NCI-H1694 treated with DMSO at 0.1 percent for 48 hours (cell line): ENCODE measurements at places on chromosomes 6 and 20.

DNA sequence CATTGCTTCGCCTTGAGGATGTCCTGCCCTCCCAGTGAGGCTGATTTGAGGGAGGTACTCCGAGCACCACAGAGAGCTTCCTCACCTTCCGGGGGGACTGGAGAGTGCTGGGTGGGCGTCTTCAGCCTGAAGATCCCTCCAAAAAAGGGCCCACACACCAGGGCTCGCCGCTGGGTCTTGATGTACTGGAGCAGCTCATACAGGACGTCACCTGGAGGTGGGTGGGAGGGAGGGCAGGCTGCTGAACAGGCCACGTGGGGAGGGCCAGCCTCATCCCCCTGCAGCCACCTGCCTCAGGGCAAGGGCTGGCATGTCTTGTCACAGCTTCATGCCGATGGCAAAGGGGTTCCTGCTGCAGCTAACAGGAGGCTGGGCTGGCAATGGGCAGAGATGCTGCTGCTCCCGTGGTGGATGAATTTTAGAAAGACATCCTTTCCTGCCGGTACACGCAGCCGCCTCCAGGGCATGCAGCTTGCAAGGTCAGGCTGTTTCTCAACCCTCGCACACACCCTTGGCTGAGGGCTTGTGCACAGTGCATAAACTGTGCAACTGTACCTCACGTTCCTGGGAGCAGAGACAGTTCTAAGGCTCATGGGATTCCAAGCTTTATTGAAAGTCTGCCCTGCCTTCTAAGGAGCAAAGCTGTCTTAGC is 14.0 kb downstream of the ETV7 start:
- no peak for DNase-seq

DNA sequence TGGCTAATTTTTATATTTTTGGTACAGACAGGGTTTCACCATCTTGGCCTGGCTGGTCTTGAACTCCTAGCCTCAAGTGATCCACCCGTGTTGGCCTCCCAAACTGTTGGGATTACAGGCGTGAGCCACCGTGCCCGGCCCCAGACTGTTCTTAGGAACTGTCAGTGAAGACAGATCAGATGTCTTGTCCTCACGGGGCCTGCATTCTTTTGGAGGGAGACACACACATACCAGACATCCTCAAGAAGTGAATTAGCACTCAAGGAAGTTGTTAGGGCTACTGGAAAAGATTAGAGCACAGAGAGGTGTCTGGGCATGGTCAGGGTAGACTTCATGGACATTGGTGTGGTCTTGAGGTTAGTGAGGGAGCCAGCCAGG is 10.3 kb upstream of the LPIN3 start:
- no peak for DNase-seq

GRCh38 chr20:62662422-62662821 is 20.1 kb downstream of the SLCO4A1 start:
- no peak for DNase-seq

DNA sequence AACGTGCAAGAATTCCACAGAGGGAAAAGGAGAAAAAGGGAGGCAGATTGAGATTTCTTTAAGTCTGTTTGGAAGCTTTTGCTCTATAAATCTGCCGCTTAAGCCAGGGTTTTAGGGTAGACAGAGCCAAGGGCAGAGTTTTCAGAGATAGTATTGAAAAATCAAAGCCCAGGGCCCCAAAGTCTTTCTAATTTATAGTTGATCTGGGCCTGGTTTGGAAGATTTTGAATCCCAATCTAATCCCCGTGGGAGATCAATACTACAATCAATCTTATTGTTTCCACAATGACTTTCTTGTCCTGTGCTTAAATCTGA is 3.3 kb downstream of the BMP2 start:
- no peak for DNase-seq

DNA sequence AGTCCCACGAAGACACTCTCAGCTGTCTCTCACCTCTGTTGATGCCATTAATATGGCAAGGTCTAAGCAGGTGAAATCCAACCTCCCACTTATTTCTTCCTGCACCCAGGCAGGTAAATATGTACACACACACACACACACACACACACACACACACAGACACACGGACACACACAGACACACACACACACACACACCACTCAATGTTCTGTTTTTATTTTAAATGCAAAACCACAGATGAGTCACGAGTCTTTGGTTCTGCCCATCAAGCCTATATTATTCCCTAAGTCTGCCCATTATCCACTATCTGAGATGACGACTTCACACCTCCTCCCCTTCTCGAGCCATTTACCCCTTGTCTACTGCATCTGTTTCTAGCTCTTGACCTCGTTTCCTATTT is 344.7 kb downstream of the CDH26 start:
- DNase-seq: no peak

GRCh38 chr6:49004801-49005200 is 458.3 kb downstream of the MMUT start:
- no peak for DNase-seq

- DNase-seq: no peak
Measured at GRCh38 chr6:90288404-90288803, 8.2 kb downstream of the BACH2 start.

GRCh38 chr6:136696783-136697364 is 95.4 kb downstream of the MAP3K5 start:
- DNase-seq: no peak

GRCh38 chr6:44243345-44243744 is 3.6 kb upstream of the HSP90AB1 start:
- DNase-seq: no peak

DNA sequence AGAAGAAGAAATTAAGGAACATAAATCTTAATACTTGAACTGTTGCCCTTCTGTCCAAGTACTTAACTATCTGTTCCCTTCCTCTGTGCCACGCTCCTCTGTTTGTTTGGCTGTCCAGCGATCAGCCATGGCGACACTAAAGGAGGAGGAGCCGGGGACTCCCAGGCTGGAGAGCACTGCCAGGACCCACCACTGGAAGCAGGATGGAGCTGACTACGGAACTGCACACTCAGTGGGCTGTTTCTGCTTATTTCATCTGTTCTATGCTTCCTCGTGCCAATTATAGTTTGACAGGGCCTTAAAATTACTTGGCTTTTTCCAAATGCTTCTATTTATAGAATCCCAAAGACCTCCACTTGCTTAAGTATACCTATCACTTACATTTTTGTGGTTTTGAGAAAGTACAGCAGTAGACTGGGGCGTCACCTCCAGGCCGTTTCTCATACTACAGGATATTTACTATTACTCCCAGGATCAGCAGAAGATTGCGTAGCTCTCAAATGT is 17.1 kb downstream of the IRF4 start:
- peak; percentile 11 for DNase-seq

- DNase-seq: no peak
Measured at GRCh38 chr6:2823104-2823850, 18.4 kb downstream of the SERPINB1 start.

DNA sequence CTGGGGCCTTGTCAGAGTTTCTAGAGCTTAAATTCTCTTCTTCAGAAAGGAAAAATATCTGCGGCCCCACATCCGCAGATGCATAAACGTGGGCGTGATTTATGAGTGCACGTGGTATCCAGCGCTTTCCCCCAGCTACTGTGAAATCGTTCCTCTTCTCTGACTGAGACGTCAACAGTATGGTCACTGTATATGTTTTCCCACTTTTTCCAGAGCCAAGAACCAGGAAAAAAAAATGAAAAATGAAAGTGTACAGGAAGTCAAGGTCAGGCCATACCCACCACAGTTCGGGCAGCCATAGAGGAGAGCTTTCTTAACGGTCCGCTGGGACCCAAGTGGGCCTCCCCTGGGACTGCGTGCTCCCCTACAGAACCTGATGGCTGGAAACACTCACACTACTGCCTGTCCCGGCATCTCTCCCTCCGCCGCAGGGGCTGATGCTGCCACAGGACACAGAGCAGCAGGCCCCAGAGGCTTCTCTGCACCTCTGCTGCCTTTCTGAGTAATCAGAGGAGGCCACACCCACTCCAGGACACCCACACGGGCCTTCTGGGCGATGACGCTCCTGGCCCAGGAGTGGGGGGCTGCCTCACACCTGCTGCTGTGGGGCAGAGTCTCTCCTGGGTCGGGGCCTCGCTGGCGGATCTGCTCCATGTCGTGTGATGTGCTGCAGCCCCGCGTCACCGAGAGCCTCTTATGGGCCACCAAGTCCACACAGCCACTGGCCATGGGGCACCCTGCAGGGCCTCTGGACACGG is 16.4 kb upstream of the STX16 start:
- no peak for DNase-seq

- no peak for DNase-seq
Measured at GRCh38 chr6:158500016-158500735, 59.7 kb upstream of the TMEM181 start.

DNA sequence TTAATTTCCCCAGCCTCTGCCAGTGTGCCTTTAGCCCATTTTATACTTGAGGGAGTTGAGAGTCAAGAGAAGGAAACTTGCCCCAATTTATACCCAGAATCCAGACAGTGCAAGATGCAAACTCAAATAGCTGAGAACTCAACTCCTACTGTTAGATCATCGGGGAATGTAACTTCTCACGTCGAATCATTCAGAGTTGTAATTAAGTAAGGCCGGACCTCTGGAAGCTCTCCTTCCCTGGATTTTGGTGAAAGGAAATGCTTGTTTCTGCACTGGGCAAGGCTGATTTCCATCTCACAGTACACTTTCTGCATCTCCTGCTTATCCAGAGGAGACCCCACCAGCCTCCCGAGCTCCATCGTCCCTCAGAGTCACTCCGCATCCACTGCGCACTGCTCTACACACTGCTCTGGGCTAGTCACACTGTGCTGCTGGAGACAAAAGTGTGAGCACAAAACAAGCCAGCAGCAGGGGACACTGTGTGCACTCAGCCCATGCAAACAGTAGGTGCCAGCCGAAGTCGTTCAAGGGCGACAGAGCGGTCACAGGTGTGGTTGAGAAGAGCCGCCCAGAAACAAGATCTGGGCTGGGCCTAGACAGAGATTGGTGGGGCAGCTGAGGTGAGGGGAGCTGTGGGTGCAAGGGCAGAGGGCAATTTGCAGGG is 150.4 kb upstream of the QKI start:
- no peak for DNase-seq

DNA sequence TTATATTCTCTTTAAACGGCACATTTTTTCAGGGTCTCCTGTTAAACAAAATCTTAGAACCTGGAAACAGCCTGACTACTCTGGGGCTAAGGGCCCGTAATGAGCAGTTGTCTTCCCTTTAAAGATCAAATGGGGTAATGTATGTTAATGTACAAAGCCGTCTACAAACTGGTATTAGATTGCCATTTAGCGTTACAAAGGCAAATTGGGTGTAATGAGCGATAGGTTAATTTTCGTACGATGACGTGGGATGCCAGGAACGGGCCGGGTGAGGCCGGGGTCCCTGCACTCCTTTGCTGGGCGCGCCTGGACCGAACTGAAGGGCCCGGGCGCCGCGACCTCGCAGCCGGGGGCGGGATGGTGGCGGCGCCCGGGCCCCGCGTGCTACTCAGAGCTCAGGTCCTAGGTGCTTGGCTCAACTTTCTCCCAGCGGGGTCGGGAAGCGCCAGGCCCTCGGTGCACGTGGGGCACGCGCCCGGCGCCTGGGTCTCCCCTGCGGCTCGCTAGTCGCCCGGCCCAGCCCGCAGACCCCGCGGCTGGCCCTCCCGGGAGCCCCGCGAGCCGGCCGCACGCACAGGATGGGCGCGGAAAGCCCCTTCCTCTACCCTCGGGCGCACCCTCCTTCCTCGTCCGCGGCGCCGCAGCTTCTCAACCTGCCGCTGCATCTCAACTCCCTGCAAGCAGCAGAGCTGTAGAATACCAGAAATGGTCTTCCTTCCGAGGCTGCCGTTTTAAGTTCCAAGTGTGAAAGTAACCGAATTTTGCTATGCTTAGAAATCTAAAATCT is 5.9 kb downstream of the NKX2-4 start:
- DNase-seq: no peak
